Activated naive CD4-positive, alpha-beta T cell treated with anti-CD3 and anti-CD28 coated beads for 36 hours (primary cell): ENCODE measurements at places on chromosomes 1 and 21.

GRCh38 chr21:18424276-18424675 lies 20.7 kb upstream of the TMPRSS15 start:
- DNase-seq, result no peak

DNA sequence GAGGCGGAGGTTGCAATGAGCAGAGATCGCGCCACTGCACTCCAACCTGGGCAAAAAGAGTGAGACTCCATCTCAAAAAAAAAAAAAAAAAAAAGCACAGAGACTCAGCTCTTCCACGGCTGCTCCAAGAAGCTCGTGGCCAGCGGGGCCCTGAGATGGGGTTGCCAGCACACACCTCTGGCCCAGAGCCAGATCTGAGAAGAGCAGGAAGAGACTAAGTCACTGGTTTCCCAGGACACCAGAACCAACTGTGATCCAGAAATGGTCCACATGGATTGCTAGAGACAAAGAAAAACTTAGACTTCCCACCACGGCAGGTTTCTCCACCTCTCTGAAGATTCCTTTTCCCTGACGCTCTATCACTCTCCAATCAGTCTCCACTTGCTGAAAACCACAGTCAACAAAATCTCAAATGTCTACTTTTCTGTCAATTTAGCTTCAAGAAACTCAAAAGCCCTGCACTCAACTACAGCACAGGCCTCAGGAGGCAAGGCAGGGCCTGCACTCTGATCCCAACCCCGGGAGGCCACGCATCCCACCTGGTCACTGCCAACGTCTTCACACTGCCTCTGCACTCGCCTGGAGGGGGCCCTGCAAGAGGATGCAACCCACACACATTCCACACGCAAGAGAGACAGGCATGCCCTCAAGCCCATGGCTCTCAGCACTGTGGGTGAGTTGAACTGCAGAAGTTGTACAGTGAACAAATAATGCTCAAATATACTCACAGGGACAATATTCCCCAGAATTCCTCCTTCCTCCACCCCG lies 79.0 kb downstream of the NPHP4 start:
- DNase-seq, result no peak

GRCh38 chr1:17046334-17046657 lies 7.5 kb downstream of the SDHB start:
- DNase-seq, result no peak

GRCh38 chr21:42341776-42342542 lies 8.8 kb downstream of the TFF2 start:
- DNase-seq, result no peak

- no peak for DNase-seq
These were observed 1.8 kb upstream of the KIF1B start for GRCh38 chr1:10208537-10208936.

DNA sequence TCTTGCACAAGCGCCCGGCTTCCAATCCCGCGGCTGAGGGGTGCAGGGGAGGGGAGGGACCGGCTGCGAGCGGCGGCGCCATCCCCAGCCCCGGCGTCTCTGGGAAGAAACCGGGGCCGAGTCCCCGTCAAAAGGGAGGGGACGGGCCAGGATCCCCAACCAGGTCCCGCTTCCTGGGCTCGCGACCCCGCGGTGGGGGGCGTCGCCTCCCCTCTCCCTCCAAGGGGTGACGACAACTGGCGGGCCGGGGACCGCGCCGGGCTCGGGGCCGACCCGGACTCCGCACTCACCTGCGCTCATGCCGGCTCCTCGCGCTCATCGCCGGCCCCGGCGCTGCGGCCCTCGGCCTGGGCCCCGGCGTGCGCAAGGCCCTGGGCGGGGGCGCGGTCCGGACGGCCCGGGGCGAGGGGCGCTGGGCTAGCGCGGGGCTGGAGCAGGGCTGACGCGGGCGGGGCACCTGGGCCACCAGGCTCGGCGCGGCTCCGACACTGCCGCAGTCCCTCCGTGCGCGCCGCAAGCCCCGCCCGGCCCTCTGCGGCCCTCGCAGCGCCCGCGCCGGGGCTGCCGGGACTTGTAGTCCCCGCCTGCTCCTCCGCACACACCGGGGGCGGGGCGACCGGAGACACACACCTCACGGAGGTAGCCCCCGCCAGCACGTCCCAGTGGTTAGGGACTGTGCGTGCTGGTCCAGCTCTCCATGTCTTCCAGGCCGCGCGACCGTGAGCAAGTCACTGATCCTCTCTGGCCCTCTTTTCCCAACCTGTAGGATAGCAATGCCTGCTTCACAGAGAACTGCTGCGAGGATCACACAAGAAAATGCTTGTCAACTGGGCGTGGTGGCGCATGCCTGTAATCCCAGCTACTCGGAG lies at the start of gene ATP13A2:
TSS of gene ATP13A2 (minus strand) at position 490 of the 869 bp plus-strand sequence. CDS start at position 300, 190 bp downstream.
- peak; percentile 77 for DNase-seq

GRCh38 chr1:181992072-181992471 lies 69.4 kb downstream of the ZNF648 start:
- no peak for DNase-seq

DNA sequence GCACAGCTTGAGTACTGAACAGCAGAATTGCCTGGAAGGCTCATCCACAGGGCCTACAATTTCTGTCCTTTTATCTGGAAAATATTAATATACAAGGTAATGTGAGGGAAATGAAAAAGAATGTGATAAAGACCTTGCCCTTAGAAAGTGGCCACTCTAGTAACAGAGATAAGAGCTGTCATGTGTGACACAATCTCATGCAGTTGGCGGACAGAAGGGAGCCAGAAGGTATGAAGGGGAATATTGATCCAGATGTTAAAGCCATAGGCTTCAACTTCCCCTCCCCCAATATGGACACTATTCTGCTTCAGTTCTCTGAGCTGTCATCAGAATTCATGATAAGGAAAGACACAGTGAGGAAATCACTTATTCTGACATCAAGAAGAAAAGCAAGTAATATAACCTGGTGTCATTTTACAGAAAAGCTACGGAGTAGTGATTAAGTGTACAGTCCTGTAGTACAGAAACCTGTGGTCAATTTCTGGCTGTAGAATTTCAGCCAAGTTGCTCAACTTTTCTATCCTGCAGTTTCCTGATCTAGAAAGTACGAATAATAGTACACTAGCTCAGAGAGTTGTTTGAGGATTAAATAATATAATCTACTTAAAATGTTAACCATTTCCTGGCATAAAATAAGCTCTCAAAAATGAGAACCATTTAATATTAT lies 572.1 kb downstream of the DPYD start:
- no peak for DNase-seq

GRCh38 chr1:211287218-211287617 lies 28.1 kb downstream of the RCOR3 start:
- no peak for DNase-seq

GRCh38 chr1:198649968-198650338 lies 11.1 kb downstream of the PTPRC start:
- DNase-seq, result peak; percentile 48

GRCh38 chr1:204633665-204634064 lies 51.9 kb downstream of the LRRN2 start:
- DNase-seq, result no peak

DNA sequence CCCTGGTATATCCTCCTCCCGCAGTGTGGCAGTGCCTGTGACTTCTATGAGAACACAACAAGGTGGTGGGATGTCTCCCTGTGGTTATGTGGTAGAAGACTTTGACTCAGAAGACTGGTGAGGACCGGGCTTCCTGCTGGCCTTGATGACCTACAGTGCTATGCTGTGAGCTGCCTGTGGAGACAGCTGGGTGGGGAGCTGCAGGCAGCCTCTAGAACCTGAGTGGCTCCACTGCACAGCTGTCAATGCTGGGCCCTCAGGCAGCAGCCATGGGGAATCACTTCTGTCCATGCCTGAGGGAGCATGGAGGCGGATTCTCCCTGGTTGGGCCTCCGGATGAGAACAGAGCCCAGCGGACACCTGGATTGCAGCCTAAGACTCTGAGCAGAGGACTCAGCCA lies 14.9 kb downstream of the SLC1A7 start:
- DNase-seq, result no peak

- DNase-seq, result no peak
These were observed 140.9 kb upstream of the HOOK1 start for GRCh38 chr1:59673573-59674450.

DNA sequence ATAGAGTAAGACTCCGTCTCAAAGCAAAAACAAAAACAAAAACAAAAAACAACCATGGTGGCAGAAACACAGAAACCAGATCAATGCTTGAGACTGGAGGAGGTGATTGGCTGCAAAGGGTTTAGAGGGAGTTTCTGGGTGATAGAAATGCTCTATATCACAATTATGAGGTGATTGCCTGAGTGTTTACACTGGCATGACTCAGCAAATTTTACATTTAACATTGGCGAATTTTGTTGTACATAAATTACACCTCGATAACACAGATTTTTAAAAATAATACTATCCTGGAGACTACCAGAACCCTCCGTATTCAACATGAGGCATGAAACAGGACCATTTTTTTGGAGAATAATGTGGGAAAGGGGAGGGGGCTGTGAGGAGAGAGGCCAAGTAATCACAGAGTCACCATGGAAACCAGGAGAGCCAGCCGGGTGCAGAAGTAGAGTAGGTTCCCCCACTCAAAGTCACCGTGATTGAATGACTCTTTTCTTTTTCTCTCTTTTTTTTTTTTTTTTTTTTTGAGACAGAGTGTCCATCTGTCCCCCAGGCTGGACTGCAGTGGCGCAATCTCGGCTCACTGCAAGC lies 24.3 kb downstream of the HEYL start:
- no peak for DNase-seq

GRCh38 chr1:52426371-52426770 lies 22.0 kb downstream of the PRPF38A start:
- DNase-seq, result no peak

DNA sequence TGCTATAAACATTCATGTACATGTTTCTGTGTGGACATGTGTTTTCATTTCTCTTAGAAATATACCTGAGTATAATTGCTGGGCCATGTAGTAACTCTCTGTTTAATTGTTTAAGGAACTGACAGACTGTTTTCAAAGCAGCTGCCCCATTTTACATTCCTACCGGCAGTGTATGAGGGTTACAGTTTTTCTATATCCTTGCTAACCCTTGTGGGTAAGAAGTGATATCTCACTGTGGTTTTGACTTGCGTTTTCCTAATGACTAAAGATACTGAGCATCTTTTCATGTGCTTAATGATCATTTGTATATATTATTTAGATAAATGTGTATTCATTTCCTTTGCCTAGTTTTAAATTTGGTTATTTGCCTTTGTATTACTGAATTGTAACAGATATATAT lies 81.7 kb downstream of the DNM3 start:
- no peak for DNase-seq

DNA sequence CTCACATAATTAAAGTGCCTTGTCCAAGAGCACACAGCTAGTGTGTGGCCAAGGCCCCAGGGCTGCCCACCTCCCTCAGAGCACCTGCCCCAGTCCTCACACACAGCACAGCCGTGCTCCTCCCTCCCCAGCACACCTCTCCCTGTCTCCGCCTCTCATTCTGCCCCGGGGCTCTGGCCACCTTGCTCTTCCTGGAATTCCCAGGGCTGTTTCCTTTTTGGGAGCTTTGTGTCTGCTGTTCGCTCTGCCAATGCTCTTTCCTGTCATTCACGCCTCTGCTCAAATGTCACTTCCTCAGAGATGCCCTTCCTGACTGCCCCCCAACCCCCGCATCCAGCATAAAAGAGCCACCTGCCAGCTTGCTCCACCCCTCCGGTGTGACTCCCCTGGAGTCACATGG lies 13.3 kb downstream of the SLC6A17 start:
- no peak for DNase-seq

DNA sequence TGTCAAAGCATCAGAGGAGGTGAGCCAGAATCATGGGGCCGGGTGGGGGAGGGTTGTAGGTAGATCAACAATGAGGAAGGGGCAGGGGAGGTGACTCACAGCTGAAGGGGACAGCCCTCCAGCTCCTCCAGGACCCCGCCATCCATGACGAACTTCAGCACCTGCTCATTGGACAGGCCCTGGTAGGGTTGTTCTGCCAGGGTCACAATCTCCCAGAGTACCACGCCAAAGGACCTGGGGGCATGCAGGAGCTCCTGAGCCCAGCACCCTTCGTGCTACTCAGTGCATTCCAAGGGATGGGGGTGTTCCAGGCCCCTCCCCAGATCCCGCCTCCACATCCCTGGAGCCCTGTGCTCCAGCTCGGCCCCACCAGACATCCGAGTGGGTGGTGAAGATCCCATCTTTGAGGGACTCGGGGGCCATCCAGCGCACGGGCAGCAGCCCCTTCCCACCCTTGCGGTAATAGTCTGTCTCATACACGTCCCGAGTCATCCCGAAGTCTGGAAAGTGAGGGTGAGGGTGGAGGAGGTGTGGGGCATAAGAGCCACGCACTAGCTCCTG lies 17.5 kb downstream of the INSRR start:
- no peak for DNase-seq

DNA sequence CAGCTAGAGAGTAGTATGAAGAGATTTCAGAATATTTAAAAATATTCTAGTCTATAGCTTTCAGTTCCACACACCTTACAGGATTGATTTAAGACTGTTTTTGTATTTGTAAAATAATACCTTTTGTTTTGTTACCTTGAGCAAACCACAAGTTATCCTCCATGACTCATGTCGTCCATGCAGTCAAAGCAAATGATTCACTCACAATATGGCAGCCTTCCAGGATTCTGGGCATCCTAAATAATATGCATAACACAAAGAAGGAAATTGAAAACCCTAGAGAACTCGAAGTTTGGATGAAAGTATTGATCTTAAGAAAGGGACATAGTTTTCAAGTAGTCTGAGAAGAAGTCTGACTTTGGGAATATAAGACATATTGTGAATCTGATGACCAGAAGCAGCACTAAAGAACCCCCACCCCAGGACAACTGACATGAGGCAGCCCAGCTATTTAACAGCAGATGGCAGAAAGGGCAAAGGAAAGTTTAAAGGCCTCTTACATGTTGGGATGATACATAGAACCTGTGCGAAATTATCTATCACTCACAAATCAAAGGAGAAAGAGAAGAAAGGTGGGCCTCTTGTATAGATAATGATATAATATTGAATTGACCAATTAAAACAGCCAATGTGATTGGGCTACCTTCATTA lies 857.9 kb downstream of the BRINP3 start:
- DNase-seq, result no peak

GRCh38 chr1:183881387-183882131 lies 76.6 kb downstream of the RGL1 start:
- DNase-seq, result no peak

DNA sequence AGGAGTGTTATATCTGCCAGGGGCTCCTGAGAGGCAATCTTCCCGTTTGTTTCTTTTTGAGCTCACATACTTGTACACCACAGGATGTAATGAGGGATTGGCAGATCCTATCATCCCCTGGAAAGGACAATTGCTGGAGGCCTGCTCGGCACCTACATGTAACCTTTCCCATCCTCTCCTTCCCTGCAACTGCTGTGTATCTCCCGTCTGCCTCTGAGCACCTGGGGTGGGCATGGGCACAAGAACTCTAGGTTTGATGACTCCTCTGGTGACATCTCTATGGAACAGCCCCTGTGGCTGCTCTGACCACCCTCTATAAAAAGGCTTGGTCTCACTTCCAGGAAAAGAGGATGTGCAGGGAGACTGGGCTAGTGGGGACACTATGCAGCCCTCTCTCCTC lies 25.0 kb upstream of the SMIM12 start:
- DNase-seq, result no peak

DNA sequence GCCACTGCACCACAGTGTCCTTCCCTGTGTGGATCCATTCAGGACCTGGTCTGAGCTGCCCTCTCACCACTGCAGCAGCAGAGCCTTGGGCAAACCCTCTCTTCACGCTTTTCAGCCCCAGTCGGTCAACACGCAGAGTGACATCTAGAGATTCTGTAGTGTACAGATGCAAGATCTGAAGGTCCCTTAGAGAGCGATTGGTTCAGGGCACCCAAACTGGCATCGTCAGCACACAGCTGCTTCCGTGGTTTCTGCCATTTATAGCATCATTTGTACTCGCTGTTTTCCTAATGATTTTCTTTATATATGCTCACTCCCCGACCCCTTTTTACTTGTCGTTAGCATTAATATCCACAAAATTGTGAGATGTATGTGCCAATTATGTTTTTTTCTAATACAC lies 1.5 kb upstream of the ASCL5 start:
- DNase-seq, result no peak

- no peak for DNase-seq
These were observed 9.2 kb downstream of the VANGL1 start for GRCh38 chr1:115650961-115651360.
